ENCODE measurements at places on chromosomes 3 and 15.

DNA sequence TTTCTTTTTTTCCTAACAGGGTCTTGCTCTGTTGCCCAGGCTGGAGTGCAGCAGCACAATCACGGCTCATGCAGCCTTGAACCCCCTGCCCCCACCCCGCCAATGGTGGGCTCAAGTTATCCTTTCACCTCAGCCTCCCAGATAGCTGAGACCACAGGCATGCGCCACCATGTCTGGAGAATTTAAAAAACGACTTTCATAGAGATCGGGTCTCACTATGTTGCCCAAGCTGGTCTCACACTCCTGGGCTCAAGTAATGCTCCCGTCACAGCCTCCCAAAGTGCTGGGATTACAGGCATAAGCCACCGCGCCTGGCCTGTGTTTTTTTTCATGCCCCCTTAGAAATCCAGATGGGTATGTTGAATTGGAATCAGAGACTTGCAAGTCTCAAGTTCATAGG lies 40.3 kb downstream of the ERICH6 start:
- DNase-seq = no peak

DNA sequence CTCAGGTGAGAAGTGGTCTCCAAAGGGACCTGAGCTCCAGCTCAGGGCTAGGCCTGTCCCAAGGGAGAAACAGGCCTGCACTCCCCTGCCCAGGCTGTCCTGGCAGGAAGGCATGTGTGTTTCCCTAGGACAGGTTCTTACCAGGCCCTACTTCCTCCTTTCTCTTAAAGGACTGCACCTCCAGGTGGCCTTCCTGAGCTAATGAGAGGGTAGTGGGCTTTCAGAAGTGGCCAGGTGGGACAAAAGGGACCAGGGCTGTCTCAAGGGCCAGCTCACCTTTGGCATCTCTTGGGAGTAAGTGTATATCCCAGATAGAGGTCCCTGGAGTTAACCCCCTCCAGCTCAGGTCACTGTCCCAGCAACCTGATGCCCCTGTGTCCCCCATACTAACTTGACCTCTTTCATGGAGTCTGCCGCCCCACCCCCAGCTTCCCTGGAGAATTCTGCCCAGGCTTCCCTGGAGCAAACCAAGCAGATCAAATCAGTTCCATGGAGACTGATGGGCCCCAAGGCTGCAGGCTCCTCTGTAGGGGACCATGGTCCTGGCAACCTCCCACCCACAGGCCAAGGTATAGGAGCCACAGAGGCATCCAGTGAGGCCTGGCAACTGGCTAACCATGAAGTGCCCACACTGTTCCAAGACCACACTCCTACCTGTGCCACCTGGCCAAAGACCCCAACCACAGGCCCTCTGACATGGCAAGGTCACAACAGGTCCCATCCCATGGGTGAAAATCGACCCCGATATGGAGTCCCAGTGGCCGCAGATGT lies 67.6 kb downstream of the ZNF445 start:
- no peak for DNase-seq

- DNase-seq = no peak
Observed at GRCh38 chr3:108509871-108510270, 525 bp downstream of the MYH15 start.

DNA sequence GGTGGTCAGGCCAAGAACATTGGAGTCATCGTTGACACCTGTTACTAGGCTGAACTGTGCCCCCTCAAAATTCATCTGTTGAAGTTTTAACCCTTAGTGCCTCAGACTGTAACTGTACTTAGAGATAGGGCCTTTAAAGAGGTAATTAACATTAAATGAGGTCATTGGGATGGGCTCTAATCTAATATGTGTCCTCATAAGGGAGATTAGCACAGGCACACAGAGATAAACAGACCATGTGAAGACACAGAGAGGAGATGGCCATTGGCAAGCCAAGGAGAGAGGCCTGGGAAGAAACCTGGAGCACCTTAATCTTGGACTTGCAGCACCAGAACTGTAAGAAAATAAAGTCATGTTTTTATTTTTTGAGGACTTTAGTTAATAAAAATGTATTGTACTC lies 59.6 kb downstream of the PLCL2 start:
- no peak for DNase-seq

GRCh38 chr3:126194713-126195305 lies 14.4 kb upstream of the ALDH1L1 start:
- DNase-seq = no peak

- no peak for DNase-seq
Observed at GRCh38 chr3:192866804-192867203, 50.9 kb downstream of the MB21D2 start.

DNA sequence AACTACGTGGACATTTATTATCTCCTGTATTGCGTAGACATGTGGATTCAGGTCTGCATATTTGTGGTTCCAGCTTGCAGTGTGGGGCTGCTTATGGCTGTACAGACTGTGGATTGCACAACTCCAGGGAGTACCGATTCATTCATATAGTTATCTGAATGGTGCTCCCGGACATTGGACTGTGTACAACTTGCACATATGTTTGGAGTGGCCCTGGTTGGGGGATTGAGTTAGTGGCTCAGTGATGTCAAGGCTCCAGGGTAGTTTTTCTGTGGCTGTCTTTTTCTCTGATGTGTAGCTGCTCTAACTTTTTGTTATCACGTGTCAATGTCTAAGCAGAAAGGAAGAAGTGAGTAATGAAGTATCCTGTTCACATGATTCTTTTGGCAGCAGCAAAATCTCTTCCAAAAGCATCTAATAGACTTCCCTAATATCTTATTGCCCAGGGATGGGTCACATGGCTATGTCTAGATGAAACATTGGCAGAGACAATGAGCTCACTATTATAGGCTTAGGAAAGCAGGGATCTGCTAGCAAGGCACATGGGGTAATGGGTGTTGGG lies 15.8 kb downstream of the ST3GAL6 start:
- DNase-seq = no peak

DNA sequence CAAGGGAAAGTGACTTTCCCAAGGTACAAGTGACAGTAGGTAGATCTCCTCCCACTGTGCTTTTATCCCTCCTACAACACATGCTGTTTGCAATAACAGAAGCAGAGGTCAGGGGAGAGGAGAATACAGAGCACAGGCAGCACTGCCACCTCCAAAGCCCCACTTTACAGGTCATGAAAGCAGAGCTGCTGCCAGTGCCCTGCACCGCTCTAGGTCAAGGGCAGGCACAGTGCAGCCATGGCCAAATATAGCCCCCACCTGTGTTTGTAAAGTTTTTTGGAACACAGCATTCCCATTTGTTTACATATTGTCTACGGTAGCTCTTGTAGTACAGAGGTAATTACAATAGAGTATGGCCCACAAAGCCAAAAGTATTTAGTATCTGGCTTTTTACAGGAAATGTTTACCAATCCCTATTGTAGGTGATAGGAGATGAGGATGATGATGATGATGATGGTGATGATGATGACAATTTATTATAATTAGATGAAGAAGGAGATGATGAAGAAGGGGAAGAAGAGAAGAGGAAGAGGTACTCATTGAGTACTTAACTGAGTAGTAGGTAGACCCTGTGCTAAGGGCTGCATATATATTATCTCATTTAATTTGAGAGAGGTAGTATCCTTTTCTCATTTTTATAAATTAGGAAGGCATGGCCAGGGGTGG lies 20.4 kb downstream of the HDC start:
- DNase-seq = no peak

DNA sequence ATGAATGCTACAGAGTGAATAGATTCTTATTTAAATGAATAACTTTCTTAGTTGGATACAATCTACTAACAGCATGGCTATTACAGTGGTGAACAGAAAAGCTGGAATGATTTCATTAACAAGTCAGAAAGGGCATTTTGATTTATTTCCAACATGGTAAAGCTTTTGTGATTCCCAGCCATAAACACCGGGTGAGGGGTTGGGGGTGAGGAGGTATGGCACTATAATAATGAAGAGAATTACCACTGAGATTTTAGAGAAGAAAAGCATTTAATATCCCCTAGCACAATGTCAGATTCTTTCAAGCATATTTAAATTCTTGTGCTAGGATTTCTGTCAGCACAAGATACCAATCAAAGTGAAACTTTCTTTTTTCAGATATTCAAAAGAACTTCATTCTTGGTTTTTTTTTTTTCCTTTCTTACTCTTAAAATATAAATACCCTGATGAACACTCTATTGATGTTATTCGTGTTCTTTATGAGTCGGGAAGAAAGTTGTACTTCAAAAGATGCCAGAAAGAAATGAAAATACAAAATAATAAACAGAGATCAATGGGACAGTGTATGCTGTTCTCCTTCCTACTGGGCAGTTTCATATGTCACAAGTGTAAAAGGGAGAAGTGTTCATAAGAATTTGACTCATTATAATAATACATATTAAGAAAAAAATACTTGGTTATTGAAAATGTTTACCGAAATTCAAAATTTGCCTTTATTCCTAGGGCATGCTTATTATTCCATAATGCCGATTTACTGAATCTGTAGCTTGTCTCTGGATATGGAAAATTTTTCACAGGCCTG lies 522.8 kb downstream of the CADM2 start:
- no peak for DNase-seq

DNA sequence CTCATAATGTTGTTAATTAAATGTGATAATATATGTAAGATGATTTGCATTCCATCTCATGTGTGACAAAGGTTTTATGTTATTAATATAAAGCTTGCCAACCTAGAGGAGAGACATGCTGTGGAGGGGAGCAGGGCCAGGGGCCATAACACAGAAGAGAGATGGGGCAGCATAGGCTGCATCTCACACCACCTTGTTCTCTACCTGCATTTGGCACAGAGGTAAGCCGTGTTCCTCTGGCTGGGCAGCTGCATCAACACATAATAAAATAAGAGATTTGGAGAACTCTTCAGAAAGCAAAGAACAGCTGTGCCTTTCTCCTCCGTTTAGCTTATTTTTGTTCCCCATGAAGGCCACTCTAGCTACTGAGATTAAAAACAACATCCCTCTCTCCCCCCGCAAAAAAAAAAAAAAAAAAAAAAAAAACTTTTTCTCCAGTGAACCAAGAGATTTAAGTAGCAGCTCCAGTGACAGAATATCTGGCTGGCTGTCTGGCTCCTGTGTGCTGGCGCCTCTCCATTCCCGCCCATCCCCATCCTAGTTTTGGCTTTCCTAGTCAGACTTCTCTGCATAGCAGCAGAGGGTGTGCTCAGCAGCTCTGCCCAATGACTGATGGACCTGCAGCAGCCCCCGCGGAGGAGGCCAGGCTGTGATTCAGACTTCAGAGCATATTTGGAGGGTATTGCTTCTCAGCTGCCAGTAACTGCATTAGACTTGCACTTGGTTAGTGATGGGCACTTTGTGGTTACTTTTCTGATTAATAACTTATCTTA lies 52.2 kb upstream of the STXBP5L start:
- DNase-seq = no peak

DNA sequence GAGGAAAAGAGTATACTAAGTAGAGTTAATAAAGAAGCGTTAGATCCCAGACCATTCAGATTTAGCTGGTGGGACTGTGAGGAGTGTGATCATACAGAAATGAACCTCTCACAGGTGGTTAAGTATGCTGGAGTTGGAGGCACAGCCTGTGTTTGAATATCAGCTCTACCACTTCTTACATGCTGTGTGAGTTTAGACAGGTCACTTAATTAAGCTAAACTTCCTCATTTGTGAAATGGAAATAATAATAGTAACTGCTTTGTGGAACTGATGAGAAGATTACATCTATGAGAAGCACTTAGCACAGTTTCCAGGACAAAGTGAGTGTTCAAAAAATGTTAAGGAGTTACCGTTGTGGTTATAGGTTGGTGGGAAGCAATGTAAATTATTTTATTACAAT lies 8.4 kb downstream of the ACP3 start:
- DNase-seq = no peak

DNA sequence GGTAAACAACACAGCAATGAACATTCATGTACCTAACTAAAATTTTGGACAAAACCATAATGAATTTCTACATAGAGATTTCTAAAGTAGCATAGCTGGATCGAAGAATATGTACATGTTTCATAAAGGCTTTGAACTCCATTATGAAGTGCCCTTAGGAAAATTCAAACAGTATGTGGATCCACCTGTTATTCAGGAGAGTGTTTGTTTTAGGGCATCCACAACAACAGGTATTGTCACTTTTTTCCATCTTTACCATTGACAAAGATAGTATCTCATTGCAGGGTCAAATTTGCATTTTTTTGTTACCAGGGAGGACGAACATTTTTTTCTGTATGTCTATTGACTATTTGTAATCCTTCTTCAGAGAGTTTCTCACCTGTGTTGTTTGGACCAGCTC lies 75.0 kb downstream of the COL6A5 start:
- DNase-seq = no peak

- DNase-seq = no peak
Observed at GRCh38 chr3:46898321-46899150, 21.0 kb downstream of the PTH1R start.

DNA sequence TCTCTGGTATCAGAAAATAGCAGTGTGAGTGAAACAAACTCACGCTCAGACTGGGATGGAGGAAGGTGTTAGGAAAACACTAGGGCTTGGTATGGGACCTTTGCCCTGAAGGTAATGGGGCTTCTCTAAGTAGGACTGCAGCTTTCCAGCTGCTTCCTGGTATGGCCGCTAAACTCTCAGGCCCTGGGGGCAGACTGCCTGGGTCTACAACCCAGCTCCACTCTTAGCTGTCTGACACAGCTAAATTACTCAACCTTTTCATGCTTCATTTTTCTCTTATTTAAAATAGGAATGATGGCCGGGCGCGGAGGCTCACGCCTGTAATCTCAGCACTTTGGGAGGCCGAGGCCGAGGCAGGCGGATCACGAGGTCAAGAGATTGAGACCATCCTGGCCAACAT lies 5.2 kb upstream of the YEATS2 start:
- no peak for DNase-seq

GRCh38 chr3:114060906-114061655 lies 4.5 kb downstream of the QTRT2 start:
- no peak for DNase-seq

GRCh38 chr15:22259881-22260421 lies 179.6 kb downstream of the OR4M2 start:
- no peak for DNase-seq

- no peak for DNase-seq
Observed at GRCh38 chr3:151093905-151094304, 8.4 kb downstream of the MED12L start.

GRCh38 chr3:5197470-5198312 lies 10.2 kb downstream of the EDEM1 start:
- no peak for DNase-seq

DNA sequence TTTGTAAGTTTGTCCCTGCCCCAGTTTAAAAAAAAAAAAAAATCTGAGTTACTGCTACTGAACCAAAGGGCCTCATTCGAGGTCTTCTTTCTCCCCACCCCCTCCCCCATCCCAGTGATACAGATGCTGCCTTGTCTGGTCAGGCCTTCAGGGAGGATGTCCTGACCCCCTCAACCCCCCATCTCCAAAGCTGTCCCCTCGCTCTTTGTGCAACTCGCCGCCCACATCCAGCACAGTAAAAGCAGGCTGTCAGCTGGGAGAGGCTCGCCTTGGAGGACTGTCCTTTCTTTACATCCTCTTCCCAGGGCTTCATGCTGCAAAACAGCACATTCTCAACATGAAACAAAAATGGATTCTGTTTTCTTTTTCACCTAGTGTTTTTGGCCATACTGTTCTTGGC lies 133.4 kb downstream of the VGLL4 start:
- no peak for DNase-seq

Measured in stimulated activated CD8-positive, alpha-beta memory T cell treated with anti-CD3 and anti-CD28 coated beads, Interleukin-7, amount 100 ng/mL, for 1 hour (primary cell).